Head of caudate nucleus (tissue), 42 donors: ENCODE measurements at places on chromosomes 2 and 18.
A peak's percentile ranks its signal among the peaks of the same experiment; 100 is the strongest.

DNA sequence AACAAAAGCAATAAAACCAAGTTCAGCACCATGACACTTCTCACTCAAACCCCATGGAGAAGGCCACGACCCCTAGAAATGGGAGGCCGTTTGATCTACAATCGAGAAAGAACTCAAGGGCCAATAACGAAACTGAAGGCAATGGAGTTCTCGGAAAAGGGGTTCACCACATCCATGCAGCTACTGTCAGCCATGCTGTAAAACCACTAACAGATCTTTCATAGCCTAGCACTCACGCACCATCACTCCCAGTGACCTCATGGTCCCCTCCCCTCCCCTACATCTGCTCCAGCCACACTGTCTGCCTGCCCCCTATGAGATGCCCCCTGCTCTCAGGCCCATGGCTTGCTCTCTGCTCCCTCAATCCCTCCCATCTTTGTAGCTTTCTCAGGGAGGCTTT, 135.3 kb downstream of the TMEM163 start:
- DNase-seq: no peak

GRCh38 chr2:46548521-46549144, 69.3 kb downstream of the TMEM247 start:
- peak; percentile 72 for DNase-seq

GRCh38 chr2:134421556-134422328, 167.9 kb downstream of the MGAT5 start:
- DNase-seq: no peak

DNA sequence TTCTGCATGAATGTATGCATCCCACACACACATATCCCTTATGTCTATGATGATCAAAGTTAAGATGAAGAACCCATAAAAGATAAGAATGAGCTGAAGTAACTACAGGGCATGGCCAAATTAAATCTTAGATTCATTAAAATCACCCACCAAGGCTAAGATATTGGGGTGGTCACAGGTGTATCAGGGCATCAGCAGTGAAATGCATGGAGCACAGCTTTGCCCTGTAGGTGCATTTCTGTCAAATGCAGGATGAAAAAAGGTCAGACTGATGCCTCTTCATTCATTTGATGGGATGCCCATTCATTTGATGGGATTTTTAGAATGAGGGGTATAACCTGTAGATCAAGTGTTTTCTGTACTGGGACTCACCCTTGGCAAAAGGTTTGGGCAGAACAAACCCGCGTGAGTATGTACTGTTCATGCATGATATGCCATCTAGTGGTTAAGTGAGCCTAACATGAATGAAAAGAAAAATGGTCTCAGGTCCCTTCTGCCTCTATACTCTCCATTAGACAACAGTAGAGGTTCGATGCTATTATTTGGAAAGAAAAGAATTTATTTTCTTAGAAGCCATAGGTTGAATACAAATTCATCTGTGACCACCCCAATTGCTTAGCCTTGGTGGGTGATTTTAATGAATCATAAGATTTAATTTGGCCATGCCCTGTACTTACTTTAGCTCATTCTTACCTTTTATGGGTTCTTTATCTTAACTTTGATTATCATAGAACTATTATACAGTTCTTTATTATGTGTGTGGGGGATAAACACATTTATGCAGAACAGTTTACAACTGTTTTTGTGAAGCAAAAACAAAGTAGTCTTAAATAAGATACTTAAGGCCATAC, 43.2 kb upstream of the NOSTRIN start:
- no peak for DNase-seq

DNA sequence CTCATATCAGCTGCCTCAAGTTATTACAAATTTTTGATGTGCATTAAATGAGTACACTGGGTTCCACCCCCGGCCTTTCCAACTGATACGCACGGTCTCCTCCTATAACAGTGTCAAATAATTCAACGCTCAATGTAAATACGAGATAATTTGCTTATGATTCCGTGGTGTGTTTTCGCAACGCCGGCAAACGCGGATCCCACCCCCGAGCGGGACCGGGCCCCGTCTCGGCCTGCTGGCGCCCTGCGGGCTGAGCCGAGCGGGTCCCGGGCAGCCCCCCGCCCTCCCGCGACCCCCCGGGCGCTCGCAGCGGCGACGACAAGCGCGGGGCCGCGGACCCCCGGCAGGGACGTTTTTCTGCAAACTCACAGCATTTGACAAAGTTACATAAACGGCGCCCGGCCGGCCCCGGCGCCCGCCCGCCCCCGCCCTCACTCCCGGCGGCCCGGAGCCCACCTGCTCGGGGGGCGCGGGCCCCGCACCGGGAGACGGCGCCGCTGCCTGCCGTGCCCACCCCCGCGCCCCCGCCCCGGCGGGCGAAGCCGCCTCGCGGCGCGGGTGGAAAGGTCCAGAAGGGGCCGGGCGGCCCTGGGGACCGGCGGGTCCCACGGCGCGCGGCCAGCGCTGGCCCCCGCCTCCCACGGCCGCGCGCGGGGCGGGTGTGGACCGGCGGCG, 762 bp downstream of the HDAC4 start:
- no peak for DNase-seq

- no peak for DNase-seq
Measured at GRCh38 chr2:227701556-227701955, 16.3 kb downstream of the SLC19A3 start.

DNA sequence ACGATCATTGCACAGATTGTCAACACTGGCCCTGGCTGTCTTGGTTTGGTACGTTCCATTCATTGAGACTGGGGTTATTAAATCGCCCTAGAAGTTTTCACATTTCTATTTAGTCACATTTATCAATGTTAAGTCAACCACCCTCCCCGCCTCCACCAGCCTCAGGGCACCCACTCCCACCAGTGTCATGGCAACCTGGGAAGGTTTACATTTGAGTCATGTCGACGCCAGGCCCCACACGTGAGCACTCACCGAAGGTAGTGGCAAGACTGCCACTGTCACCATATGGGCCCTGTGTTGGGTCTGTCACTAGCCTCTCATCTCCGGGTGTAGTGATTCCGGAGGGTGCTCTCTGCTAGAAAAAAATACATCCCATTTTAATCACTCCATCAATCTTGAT, 194.2 kb downstream of the TWIST2 start:
- DNase-seq: no peak

- DNase-seq: peak; percentile 76
Measured at GRCh38 chr18:24402209-24402785, 4.7 kb upstream of the OSBPL1A start.

- no peak for DNase-seq
Measured at GRCh38 chr2:61952288-61952687, 46.8 kb downstream of the COMMD1 start.

DNA sequence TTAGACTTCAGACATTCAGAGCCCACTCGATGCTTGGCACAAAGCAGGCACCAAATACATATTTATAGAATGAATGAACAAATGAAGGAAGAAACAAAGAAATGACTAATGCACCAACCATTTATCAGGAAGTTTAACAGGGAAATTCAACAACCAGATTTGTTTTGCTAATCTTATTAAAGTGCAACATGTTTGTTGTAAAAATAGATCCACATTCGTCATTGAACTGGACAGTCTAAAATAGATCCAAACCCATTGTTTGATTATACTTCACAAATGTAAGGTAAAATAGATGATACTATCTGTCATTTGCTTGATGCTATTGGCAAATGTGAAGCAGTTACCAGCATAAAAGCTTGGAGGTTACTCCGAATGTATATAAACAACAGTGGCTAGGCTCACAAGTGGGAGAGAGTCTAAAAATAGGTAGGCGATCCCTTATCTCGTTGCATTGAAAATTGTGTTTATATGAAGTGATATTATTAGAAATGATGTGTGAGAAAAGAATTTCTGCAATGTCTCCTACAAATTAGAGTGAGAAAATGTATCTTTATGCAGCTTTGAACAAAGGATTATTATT, 246.2 kb downstream of the NEDD4L start:
- DNase-seq: no peak

DNA sequence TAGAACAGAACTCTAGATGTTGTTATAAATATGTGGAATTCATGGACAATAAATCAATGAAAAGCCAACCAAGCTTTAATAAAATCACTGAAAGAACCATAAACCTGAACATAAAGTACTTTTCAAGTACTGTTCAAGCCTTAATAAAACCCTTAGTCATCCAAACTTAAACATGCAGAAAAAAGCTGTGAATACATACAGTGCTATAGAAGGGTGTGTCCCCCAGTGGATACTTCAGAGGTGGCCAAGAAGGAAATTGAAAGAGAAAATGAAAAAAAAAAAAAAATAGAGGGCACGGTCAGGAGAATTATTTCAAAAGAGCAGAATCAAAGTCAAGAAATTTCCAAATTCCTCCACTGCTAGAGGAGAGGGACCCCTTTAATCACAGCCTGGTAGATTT, 141.1 kb downstream of the SP100 start:
- DNase-seq: no peak

GRCh38 chr18:227902-228301, 39.9 kb downstream of the THOC1 start:
- DNase-seq: no peak

- DNase-seq: no peak
Measured at GRCh38 chr2:217826520-217826919, 176.3 kb downstream of the TNS1 start.

- DNase-seq: peak; percentile 25
Measured at GRCh38 chr2:10514743-10515142, 66.6 kb upstream of the ODC1 start.

- DNase-seq: no peak
Measured at GRCh38 chr2:221943076-221943810, 355.6 kb downstream of the PAX3 start.

GRCh38 chr18:79560042-79560860, 119.4 kb upstream of the CTDP1 start:
- no peak for DNase-seq

DNA sequence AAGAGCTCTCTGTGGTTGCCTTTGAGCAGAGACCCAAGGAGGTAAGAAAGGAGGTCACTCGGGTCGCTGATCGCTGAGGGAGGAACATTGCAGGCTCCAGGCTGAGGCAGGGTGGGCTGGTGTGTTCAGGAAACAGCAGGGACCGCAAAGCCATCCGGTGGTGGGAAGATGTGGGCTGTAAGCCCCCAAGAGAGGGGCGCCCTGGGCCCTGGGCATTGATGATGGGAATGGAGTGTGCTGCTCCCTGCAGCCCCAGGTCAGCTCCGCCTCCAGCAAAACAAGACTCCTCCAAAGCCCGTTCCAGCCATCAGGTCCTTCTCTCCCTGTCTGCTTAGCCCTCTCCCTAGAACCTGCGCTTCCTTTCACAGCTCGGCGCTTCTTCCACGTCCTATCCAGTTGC, 229.7 kb downstream of the KLHL29 start:
- no peak for DNase-seq

DNA sequence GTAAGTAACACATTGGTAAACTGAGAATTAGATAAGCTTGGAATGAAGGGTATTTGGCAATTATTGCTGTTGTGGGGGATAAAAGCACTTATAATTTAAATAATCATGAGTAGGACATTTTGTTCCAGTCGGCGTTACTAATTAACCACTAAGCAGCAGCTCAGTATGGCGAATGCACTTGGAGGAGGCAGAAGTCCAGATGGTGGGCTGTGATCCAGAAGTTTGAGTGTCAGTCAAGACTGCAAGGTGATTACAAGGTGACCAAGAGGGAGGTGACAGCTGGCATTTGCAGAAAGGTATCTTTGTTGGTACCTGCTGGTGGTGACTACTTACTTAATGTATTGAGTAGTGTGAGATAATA, 643.6 kb upstream of the FAM98A start:
- no peak for DNase-seq
